GM23248 (cell line): ENCODE measurements at places on chromosomes 3 and 15. TPM values are rescaled to one million over a fixed set of nuclear protein-coding genes. Genes with fewer than 3 reads are reported as not detected.

DNA sequence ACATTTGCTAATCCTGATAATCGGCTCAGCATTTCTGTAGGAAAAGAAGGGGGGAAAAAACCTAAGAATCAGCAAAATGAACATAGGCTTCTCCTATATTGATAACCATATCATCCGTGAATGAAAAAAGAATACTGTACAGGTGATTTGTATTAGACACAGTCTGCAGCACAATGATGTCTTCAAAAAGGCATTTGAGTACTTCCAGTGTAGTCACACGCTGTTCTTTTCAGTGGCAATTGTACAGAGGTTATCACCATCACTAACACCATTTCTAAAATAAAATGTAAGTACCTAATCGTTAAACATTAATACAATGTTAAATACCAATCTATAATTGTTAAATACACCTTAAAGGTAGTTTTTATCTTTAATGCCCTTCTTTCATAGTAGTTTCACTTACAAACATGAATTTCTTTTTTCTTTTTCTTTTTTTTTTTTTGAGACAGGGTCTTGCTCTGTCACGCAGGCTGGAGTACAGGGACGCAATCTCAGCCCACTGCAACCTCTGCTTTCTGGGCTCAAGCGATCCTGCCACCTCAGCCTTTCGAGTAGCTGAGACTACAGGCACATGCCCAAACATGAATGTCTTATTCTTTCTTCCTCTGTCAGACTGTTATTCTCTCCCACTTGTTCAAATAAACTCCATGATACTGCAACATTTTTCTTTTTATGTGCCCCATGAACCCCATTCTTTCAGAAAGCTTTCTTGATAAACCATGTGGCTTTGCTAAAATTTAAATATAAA lies 18.4 kb downstream of the GOLGB1 start:
- DNase-seq, result no peak

The CLDN16 gene
- not detected in 2 replicates for polyA plus RNA-seq

GRCh38 chr15:62124973-62125303 lies 40.1 kb downstream of the C2CD4B start:
- no peak for DNase-seq

The MEIS2 gene
- 24.1 and 26.2 TPM in 2 replicates for polyA plus RNA-seq

GRCh38 chr3:147404800-147405230 lies 1.5 kb downstream of the ZIC4 start:
- DNase-seq, result no peak

The BFSP2 gene
- polyA plus RNA-seq, result not detected in 2 replicates

DNA sequence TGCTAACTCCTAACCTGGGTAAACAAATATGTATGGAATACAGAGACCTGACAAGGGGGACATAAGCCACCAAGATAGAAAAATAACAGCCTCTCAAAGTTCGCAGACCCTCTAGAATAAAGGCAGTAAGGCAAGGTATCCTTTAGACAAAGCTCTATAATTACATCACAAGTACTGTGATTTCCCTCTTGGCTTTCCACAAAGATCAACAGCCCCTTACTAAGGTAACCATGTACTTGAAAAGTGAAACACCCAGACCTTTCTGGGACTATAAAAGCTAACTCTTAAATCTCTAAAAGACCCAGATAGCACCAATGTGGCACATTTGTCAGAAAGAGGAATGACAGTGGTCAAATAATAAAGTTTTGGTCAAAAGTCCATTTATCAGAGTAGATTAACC lies 51.9 kb downstream of the TBL1XR1 start:
- DNase-seq, result no peak

- DNase-seq, result no peak
Measured at GRCh38 chr3:69209413-69209812, 87.0 kb upstream of the LMOD3 start.

DNA sequence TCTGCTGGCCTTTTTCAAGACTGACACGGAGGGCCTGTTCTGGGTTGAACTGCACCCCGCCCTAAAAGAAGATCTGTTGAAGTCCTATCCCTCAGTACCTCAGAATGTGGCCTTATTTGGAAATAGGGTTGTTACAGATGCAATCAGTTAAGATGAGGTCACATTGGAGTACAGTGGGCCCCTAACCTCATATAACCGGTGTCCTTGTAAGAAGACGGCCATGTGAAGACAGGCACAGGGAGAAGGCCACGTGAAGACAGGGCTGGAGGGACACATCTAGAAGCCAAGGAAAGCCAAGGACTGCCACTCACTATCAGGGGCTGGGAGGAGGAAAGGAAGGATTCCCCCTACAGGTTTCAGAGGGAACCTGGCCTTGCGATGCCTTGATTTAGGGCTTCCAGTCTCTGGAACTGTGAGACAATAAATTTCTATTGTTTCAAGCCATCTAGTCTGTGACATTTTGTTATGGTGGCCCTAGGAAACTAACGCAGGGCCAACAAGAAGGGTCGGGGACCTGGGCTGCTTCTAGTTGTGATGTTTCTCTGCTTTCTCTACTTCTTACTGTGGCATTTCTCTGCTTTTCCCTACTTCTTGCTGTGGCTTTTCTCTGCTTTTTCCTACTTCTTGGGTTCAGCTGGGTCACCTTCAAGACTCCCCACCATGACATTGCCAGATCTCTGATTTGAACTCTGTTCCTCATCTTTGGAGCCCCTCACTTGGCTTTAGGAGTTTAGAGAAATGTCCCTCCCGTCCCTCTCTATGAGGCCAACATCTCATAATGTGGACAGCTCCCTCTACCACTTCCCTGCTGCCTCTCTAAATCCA lies 4.8 kb upstream of the CCDC174 start:
- DNase-seq, result no peak

DNA sequence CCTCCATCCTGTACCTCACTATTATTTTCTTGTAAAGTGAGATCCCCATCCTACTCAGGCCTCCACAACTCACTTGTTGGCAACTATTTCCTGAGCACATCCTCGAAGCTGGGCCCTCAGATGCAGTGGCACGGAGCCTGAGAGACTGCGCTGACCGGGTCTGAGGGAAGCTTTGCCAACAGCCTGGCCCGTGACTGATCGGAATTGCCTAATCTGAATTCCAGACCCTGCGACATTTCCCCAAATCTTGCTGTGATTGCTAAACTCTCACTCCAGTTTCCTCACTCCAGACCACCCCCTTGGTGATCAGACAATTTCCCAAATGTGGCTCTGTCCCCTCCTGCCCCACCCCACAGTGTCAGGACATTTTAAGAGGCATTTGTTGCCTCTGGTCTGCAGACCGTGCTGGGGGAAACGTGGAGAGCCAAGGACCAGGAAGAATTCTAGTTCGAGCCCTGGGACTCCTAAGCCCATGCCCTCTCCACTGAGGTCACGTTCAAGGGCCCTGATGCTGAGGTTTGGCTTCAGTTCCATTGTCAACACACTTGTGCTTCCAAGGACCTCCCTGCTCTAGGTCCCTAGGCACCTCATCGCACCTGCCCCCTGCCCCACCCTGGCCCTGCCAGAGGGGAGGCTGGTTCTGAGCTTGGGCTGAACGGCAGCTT lies 22.8 kb downstream of the KLHL25 start:
- DNase-seq, result peak; percentile 76

The MAP1A gene
- 30.3 and 31.5 TPM in 2 replicates for polyA plus RNA-seq

GRCh38 chr3:14428087-14429033 lies 26.0 kb downstream of the SLC6A6 start:
- DNase-seq, result no peak
